ENCODE measurements at places on chromosomes 11 and 22.

DNA sequence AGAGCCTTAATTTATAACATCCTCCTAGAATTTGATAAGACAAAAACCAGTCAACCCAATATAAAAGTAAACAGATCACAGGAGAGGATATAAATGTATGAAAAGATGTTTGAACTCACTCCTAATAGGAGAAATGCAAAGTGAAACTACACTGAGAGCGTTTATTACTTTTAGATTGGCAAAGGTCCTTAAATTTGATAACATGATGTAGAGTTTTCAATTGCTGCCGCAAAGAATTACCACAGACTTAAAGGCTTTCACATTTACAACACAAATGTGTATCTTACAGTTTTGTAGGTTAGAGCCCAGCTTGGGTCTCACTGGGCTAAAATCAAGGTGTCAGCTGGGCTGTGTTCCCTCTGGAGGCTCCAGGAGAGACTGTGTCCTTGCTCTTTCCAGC lies 9.1 kb upstream of the POU2AF2 start:
- no peak for DNase-seq

DNA sequence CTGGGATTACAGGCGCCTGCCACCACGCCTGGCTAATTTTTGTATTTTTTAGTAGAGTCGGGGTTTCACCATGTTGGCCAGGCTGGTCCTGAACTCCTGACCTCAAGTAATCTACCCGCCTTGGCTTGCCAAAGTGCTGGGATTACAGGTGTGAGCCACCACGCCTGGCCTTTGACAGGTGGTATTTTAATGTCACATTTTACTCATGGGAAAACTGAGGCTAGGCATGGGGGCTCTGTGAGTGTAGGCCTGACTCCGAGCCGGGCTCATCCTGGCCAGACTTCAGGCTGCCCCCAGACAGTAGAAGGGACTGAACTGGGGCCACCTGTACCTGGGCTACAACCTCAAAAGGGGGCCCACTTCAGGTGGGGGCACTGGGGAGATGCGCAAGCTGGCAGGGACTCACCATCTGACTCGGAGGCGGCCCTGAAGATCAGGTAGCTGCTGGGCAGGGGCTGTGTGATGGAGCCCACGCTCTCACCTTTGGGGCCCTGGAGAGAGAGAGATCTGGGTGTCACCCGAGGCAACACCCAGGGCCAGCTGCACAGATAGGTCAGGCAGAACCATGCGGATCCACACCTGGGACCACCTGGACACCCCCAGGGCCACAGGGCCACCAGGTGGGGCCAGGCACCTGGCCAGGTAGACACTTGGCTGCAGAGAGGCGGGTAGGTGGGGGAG lies 45.8 kb downstream of the OSBPL5 start:
- DNase-seq: no peak

GRCh38 chr22:44449061-44449682 lies 48.9 kb downstream of the RTL6 start:
- DNase-seq: no peak

DNA sequence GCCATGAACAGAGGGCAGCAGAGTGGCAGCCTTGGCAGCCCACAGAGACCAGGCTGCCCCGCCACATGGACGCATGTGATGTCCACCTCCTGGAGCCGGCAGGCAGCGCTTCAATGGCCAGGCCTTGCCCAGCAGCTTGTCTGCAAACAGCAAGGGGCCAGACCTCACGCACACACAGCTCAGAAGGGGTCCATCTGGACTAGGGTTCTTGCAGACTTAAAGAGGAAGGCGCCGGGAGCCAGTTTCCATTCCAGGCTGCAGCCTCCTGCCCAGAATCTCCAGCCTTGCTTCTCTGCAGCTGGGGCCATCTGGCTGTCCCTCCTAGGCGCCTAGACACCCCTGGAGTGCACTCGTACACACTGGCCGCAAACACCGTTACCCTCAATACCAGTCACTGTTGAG lies 91.9 kb upstream of the TMEM45B start:
- no peak for DNase-seq

Data from effector memory CD4-positive, alpha-beta T cell (primary cell).